Activated naive CD4-positive, alpha-beta T cell treated with anti-CD3 and anti-CD28 coated beads, Interleukin-2, amount 50 U/mL, for 72 hours (primary cell): ENCODE measurements at places on chromosomes 1 and 21.

DNA sequence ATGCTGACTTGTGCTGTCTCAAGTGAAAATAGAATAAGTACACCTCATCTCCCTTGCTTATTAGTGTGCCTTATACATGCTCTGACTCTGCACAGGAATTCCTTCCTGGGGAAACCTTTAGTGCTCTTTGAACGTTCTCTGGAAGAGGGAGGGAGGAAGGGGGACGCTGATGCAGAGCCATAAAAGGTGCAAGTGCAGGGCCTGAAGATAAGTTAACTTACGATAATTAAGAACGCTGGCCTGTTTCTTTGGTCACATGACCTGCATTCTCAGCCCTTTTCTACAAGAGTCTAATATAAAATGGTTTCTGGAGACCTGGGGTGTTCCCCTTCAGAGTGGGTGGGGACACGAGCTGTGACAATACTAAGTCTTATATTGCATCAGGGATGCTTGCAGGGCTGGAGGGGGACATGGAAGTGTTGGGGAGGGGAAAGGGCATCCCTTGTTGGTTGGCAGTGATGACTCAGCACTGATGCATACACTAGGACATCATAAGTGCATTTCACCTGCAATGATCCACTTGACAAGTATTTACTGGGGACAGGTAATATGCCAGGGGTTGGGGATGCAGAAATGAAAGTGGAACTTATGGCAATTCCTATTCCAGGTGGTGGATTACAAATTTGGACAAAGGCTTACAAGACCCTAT is 26.3 kb upstream of the KIAA0040 start:
- DNase-seq = no peak

- DNase-seq = no peak
These were observed 9.4 kb downstream of the LAMB3 start for GRCh38 chr1:209642816-209643215.

- no peak for DNase-seq
These were observed 64.9 kb upstream of the BARHL2 start for GRCh38 chr1:90782046-90782445.

GRCh38 chr1:41673806-41674205 is 189.3 kb upstream of the EDN2 start:
- DNase-seq = no peak

DNA sequence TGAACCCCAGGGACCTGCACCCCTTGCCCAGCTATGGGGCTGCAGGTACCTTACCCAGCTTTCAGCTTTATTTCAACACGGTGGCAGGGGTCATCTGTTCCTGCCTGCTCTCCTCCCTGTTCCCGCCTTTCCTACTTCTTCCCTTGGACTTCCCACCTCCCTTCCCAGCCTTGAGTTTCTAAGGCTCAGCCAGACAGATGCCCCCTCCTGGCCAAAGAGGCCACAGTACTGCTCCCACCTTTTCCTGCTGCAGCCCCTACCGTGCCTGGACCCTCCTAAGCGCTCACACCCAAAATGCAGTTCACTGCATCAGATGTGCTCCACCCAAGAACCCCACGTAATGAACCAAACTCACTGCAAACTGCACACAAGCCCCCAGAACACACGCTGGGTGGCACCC is 7.7 kb downstream of the NOC2L start:
- DNase-seq = no peak

DNA sequence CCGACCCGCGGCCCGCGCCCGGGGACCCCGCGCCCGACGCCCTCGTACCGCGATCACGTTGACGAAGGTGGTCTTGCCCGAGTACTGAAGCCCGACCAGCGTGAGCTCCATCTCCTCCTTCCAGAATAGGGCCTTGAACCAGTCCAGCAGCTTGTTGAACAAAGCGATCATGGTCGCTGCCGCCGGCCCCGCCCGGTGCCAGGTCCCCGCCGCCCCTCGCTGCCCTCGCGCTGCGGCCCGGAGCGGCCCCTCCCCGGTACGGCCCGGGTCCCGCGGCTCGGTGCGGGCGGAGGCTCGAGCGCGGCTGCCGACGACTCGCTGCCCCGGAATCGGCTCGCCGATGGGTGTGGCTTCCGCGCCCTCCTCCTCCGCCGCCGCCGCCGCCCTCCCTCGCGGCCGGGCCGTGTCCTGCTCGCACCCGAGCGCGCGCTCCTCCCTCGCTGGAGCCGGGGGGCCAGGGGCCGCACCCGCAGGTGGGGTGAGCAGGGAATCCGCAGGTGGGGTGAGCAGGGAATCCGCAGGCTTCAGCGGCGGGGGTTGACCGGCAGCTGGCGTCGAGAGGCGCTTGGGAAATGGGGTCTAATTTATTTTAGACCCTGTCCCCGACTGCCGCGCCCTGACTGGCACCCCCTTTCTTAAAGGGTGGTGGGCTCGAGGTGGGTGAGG is at the start of gene ARL8A:
TSS of gene ARL8A (minus strand) at position 336 of the 666 bp plus-strand sequence. CDS start at position 171, 165 bp downstream.
- peak; percentile 75 for DNase-seq

GRCh38 chr1:81446000-81446669 is 354.6 kb upstream of the ADGRL2 start:
- no peak for DNase-seq

DNA sequence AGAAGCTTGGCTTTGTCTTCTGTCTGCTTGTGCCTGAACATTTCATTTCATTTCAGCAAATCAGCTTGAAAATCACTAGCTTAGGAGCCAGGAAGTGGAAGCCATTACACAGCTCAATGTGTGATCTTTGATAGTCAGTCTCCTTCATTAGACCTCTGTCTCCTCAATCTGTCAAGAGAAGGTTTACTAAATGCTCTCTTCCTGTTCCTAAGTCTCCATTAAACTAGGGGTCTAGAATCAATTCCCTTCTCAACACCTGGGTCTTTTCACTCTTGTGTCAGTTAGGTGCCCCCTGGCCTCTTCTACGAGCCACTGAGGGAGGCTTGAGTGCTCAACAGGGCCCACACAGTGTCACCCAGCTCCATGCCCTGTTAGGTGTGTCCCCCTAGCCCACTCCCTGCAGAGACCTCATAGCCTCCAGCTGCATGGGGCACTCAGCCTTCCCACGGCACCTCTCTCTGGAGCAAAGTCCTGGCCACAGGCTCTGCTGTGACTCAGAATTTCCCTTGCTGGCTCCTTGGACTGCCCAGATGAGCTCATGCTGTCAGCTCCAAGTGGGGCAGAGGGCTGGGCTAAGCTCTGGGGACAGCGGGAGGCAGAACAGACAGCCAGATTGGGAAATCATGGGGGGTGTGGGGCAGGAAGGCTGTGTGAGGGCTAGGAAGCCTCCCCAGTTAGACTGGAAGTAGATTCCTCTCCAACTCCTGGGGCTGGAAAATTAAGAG is 115.7 kb upstream of the IPO9 start:
- DNase-seq = no peak

DNA sequence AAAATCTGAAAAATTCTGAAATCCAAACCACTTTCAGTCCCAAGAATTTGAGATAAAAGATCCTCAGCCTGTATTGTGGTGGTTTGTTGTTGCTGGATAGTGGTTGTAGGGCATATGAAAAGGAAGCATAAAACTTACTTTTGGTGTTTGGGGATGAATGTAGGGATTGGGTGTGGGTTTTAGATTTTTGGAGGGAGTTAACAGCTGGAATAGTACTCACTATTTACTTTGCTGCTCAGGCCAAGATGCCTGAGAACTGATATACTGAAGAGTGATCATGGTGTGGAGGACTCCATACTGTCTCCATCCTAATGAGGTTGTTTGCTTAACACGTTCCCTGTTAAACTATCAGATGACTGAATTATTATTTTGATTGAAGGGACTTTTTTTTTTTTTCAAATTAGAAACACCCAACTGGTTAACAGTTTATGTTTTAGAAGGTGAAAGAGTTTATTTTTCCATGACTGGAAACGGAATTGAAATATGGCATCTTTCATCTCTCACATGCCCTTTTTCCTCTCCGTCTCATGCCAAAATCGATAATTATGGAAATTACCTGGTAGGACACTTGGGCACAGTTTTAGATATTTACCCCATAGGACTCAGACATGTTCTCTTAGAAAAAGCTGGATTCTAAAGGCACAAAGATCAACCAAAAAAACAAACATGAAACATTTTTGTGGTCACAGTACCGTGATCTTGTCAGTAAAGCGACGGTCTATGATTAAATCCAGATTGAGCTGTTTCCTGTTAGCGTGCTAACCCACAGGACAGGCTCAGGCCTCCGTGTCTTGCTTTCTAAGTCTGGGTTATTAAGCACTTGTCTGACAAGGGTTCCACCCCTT is 37.3 kb downstream of the RGL1 start:
- DNase-seq = no peak

DNA sequence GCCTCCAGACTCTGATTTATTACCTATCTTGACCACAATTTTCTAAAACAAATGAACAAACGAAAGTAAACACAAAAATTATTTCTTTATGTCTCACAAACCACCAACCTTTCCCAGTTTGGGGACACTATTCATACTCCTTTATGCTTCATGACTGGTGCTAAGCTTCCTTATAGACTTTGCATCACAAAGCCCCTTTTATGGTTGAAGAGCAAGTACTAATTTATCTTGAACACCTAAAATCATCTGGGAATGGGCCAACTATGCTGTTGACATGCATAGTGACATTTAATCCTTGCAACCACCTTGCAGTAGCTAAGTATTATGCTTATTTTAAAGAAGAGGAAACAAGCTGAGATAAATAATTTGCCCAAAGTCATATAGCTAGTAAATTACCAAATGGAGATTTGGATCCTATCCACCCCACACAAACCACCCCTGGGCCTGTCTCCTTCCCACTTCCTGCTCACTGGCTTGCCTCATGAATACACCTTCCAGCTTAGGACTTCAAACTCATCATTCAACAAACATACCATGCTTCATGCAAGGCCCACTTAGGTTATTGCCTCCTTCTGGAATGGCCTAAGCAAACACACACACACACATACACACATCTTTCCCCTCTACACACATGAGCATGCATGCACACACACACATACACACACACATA is 192.2 kb downstream of the PLPP3 start:
- DNase-seq = no peak

DNA sequence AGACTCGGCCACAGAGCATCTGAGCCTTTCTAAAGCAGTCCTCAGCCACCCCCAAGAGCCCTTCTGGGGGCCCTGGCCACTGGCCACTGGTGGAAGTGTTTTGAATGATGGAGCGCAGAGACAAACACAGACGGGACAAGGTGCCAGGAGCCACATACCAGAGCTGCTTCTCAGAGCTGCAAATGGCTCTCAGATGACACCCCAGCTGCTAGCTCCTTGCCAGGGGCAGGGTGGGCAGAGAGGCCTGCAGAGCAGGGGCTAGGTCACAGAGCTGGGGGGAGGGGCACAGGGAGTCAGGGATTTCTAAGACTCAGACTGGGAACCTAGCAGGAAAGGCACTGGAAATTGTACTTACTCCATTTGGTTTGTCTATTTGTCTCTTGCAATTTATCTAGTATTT is 30.4 kb downstream of the KCNN3 start:
- DNase-seq = no peak

DNA sequence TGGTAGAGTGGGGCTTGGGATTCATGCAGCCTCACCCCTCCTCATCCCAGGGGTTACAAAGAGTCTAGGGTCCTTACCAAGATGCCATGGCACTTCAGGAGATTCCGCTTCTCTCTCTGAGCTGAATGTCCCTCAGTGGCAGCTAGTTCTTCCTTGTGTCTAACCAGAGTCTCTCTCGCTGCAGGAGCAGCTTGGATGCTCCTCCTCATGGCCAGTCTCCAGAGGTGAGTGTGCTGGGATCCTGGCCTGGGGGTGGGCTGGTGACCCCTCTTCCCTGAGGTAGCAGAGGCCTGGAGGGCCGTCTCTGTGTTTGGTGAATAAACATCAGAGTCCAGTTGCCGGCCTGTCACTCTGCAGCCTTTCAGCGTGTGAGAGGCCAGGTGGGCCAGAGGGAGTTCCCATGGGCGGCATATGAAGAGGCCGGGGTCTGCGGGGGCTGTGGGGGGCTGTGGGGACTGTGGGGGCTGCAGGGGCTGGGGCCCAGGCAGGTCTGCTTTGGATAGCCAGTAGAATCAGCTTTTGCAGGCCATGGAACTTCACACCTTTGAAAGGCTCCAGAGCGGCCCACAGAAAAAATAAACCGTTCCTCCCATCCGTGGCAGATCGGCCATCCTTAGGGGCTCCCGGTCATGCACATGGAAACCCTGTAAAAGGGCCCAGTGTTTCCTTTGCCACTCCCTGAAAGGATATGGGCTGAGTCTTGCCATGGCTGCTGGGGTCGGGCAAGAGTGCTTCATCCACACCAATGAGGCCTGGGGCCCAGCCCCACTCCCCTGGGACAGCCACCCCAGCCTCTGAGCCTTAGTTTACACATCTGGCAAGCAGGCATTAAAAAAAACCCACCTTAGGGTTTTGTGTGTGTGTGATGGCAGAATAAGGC is 256.4 kb downstream of the FOXD2 start:
- DNase-seq = no peak

DNA sequence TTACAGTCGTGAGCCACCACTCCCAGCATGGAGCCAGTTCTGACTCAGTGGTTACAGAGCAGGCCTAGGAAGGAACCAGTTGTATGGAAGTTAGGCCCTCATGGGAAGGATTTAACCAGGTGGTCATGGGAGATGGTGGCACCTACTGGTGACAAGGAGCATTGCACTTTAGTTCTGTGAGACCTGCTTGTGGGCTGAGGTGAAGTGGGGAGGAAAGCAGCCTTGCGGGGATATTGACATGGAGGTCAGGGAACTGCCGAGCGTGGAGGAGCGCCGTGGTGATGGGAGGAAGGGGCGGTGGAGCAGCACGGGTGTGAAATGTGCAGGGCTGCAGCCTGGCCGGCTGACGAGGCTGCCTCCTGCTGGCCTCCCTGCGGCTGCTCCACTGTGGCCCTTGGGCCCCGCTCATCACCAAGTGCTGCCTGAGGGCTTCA is 100.4 kb downstream of the GALNT2 start:
- peak; percentile 31 for DNase-seq

GRCh38 chr1:156933136-156933535 is 12.7 kb downstream of the LRRC71 start:
- DNase-seq = no peak

GRCh38 chr1:93573940-93574469 is 107.6 kb downstream of the BCAR3 start:
- no peak for DNase-seq

GRCh38 chr1:64231654-64232053 is 28.2 kb downstream of the UBE2U start:
- DNase-seq = no peak

GRCh38 chr1:248618119-248618518 is 16.8 kb downstream of the OR2T11 start:
- no peak for DNase-seq

DNA sequence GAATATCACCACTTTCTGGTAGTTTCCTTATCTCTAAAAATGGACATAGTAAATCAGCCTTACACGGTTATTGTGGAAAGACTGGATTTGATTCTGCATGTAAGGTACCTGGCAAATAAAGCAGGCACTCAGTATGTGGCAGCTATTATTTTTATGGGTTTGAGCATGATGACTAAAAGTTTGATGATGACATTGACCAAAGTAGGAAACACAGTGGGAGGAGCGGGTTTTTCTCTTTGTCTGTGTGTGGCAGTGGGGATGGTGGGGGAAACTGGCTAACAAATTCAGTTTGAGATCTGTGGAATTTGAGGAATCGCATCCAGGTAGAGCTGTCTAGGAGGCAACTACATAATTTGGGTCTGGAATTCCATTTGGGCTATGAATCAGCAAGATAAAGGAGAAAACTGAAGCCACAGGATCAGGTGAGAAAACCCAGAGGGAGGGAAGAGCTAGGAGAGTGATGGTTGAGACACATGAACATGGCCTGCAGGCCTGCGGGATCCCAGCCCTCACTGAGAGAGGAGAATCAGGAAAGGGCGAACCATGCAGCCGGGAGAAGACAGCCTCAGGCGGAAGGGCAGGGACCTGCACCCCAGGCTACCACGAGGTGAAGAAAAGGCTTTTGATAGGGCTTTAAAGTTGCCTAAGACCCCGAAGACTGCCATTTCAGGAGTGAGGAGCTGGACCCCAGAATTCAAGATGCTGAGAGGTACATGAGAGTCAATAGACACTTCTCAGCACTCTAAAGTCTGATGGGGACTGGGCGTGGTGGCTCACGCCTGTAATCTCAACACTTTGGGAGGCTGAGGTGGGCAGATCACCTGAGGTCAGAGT is 52.2 kb downstream of the MEF2D start:
- no peak for DNase-seq
